ENCODE measurements at places on chromosomes 4 and X.

DNA sequence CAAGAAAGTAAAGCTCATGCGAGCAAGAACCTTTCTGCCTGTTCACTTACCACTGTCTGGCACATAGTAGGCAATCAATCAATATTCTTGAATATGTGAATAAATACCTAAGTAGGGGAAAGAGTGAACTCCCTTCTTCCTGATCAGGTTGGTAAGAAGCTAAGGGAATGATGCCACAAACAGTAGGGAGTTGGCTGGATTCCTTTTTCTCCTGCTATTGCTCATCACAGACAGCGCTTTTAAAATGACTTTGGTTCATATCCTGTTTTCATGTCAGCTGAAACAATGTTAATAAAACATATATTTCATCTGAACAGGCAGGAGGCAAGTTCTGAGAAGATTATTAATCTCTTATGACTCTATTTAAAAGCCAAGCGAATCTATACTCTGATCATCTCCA lies 99.2 kb downstream of the NSUN7 start:
- DNase-seq: no peak

DNA sequence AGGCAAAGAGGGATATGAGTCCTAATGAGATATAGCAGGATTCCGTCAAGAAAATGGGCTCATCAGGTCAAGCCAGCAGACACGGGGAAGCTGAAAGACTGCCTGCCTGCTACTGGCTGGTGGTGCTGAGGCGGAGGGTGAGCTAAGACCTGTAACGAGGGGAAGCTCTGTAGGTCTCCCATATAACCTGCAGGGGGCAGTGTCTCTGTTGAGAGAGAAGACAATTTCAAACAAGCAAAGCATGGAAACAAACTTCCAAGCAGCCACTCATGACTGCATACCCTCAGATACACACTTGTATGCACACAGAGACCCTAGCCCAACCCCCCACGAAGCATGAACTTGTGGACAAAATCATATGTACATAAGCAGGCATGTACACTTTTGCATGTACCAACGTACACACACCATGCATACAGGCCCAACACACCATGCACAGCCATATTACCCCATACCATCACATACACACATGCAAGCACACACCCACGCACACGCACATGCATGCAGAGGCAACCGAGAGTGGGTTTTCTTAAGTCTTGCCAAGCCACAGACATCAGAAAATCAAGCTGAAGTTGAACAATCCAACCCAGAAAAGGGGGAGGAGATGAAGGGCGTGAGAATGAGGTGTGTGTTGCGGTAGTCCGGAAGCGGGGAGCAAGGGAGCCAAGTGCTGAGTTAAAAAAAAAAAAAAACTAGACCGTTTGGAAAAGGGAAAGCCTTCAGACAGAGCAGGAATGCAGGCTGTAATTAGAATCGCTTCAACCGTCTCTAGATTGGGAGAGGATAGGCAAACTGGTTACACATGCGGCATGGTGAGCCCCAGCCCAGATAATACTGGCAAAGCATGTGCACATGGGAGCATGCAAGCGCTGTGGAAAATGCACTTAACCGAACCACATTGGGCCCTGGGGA lies 71.0 kb downstream of the PJA1 start:
- DNase-seq: peak; percentile 23

DNA sequence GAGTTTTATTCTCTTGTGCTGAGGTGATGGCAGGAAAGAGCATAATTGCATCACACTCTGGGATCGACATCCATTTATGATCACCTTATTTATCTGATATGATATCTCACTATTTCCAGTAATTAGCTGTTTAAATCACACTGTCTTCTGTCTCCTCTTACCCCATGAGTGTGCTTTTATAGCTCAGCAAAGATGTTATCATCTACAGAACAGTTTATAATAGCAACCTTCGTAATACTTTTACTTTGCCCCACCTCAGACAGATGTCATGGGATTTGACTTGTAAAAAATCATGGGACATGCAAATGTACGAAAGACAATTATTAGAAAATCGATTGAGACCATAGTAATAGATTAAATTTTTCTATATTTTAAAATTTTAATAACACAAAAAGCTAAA lies 1122.3 kb upstream of the PCDH10 start:
- DNase-seq: no peak

GRCh38 chrX:20538974-20539373 lies 272.3 kb upstream of the RPS6KA3 start:
- DNase-seq: no peak

DNA sequence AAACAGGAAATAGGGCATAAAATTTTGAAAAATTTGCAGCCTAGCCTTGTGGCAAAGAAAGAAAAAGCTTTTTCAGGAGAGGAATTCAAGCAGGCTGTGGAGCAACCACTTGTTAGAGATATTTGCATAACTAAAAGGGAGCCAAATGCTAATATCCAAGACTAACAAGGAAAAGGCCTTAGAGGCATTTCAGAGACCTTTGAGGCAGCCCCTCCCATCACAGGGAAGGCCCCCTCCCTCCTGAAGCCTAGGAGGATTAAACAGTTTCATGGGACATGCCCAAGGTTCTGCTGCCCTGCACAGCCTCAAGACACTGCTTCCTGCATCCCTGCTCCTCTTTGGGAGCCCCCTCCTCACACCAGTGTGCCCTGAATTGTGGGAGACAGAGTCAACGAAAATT lies 275.4 kb upstream of the SFRP2 start:
- no peak for DNase-seq

DNA sequence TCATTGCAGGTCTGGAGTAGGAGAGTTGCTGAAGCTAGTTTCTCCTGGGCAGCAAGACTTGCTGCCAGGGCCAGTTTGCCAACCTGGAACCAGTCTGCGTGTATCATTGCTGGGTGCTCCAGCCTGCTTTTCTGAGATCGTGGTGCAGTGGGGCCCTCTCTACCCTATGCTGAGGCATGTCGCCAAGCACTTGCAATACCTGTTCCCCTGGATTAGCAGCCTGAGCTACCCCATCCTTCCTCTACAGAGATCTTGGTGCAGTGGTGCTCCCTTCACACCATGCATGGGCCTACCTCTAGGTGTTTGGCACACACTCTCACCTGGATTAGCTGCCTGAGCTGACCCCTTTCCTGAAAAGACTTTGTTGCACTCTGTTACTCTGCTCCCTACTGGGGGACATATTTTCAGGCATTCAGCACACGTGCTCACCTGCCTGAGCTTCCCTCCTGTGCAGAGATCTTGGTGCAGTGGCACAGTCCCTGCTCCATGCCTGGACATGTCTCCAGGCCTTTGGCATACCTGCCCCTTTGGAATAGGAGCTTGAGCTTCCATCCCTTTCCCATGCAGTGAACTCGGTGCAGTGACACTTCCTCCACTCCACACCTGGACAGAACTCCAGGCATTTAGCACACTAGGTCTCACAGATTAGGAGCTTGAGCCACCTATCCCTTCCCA lies 133.7 kb upstream of the CXCL13 start:
- DNase-seq: no peak

GRCh38 chr4:88022289-88022688 lies 14.9 kb downstream of the PKD2 start:
- DNase-seq: peak; percentile 37

DNA sequence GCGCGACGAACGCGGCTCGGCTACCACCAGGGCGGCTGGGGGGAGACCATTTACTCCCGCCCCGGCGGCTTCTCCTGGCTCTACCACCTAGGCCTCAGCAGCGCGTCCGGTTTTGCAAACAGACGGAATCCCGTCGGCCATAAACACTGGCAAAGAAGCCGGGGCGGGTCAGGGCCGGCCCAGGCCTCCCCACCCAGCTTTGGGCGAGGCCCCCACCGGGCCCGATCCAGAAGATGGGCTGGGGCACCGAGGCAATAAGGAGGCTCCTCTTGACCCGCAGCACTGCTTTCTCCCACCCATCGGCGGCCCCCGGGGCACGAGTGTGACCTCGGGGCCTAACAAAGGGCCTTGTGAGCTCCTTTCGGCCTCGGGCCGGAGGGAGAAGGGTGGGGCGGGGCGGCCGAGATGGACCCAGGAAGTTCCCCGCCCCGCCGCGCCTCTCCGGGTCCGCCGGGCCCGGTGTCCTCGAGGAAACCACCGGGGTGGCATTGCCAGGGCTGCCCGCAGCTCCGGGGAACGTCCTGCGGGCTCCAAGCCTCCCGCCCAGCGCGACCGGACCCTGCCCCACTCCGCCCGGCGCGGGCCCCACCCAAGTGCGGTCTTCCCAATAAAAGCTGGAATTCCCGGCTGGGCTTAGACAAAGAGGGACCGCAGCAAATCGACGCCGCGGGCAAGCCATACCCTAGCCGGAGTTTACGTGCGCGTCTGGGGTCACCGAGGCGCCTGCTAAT lies 5.9 kb downstream of the BCOR start:
- DNase-seq: no peak
